ENCODE measurements at places on chromosomes 3 and 15.

DNA sequence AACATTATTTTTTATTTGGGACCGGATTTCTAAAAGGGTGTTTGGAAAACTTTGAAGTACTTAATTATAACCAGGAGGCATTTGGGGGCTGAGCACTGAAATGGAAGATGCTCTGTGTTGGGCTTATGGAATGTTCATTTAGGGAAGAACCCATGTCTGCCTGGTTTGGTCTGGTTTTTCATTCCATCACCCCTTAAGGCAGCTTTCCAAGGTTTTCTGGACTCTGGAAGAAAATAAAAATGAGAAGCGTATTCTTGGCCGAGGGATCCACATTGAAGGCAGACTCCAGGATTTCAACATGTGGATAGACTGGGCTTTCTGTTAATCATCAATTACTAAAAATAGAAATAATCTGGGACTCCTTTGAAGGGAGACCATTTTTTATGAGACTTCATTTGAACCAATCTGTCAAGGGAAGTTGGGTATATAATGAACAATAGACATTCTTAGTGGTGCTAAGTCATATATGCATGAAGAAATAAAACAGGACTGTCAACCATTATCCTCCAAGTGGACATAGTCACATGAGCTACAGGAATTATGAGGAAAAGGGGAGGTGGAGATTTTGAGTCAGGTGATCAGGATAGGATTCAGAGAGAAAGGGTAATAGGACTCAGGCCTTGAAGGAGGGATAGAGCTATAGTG is 270.5 kb upstream of the ADAMTS9 start:
- no peak for DNase-seq

DNA sequence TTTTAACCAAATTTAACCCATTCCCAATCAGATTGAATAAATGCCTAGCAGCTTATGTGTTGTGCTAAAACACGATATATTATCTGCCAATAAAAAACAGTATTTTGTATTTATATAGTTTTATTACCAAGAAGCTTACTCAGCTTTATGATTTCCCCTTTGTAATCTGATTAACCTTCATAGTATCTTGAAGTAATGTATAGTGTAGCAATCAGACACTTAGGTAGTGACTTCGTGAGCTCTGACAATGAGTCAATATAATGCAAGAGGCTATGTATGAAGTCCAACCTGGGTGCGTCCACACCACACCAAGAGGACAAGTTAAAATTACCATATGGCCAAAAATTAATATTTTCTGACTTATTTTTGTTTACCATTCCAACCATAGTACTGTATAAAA is 2.1 kb upstream of the CNBP start:
- no peak for DNase-seq

DNA sequence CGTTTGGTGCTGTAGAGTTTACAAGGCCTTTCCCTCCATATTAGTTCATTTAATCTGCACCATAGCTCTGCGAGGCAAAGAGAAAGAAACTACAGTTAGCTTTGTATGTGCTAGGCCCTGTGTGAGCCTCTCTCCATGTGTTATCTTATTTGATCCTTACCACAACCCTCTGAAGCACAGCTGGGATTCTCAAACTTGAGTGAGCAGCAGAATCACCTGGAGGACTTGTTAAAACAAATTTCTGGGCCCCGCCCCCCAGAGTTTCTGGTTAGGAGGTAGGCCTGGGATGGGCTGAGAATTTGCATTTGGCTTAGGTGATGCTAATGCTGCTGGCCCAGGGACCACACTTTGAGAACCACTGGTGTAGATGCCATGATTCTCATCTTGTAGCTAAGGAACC is 12.3 kb downstream of the CA12 start:
- no peak for DNase-seq

DNA sequence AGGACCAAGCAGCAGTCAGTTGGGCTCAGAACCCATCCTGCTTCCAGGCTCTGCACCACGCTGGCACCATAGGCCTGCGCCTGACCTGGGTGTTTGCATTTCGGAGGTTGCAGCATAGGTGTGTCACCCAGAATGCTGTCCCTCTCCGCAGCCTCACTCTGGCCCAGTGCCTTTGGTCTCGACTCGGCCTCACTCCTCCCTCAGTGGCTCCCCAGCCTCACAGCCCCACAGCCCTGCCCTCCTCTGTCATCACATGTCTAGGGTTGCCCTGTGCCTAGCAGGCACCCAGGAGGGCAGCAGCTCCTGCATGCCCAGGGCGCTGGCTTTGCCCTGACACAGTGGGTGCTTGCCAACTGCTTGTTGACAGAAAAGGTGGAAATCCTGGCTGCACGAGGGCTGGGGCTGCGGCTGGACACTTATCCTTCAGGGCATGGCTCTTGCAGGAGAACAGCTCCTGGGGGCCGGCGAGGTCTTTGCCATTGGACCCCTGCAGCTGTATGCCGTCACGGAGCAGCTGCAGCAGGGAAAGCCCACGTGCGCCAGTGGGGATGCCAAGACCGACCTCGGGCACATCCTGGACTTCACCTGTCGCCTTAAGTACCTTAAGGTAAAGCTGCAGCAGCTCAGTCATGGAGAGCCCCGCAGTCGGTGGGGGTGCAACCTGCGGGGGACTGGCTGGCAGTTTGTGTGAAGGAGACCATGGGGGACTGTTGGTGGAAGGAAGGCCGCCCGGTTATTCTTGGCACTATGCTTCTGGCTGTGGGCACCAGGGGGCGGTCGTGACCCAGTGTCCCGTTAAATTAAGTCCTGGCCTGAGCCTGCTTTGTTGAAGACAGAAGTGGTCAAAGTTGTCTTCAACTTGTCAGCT is 16.2 kb downstream of the NISCH start:
- DNase-seq: no peak

DNA sequence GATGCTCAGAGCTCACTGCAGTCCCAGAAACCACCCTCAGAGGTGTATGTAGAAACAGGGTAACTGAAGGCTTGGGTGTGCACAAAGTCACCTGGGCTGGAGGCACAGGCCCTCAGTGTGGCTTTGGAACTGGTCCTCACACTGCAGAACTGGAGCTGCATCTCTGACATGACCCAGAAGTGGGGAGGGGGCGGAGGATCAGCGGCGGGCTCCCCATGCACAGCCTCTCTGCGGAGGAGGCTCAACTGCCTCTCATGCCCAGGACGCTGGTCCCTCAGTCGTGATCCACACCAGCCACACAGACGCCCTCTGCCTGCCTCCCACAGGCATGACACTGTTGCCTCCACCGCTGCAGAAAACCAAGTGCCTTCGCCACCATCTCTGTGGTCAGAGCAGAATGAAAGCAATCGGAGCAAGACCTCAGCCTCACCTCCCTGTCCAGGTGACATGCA is 73.7 kb downstream of the TM2D3 start:
- no peak for DNase-seq

DNA sequence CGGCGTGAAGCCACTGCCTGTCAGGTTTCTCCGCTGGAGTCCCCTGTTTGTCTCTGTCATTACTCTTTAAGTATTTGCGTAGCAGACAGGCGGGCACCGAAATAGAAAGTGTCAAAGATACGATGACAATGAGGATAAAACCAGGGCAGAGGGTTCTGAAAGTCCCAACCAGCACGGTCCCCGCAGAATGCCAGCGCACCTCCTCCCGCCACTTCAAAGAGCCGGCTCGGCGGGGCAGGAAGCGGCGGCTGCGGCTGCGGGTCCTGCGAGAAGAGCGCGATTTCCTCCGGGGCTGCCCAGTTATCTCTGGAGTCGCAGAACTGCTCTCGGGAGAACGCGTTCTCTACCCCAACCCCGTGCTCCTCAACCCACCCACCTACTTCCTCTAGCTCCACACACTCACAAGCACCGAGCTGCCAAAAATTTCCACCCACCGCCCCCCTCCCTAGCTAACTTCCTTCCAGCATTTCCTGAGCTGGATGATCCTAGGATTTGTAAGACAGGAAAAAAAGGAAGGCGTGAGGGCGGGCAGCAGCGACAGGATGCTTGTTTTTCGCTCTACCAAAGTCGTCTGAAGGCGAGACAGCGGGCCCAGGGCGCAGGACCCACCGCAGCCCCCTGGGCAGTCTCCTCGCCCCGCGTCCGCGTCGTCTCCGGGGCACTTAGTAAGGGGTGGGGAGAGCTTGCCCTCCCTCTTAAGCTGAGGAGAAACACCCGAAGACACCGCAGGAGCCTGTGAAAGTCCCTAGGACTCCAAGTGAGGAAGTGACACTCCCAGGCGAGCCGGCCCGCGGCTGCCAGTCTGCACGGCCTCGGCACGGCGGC is at the start of gene ARHGAP31:
Gene ARHGAP31 (plus strand): TSS at position 513 of the 825 bp plus-strand sequence. CDS start 522 bp downstream, outside the sequence.
- DNase-seq: peak; percentile 68

- no peak for DNase-seq
These were observed 108.0 kb downstream of the SENP2 start for GRCh38 chr3:185693985-185694653.

GRCh38 chr15:44010089-44010488 is 183.3 kb downstream of the WDR76 start:
- DNase-seq: no peak

- DNase-seq: no peak
These were observed 122.6 kb upstream of the EPHA3 start for GRCh38 chr3:88984832-88985231.

DNA sequence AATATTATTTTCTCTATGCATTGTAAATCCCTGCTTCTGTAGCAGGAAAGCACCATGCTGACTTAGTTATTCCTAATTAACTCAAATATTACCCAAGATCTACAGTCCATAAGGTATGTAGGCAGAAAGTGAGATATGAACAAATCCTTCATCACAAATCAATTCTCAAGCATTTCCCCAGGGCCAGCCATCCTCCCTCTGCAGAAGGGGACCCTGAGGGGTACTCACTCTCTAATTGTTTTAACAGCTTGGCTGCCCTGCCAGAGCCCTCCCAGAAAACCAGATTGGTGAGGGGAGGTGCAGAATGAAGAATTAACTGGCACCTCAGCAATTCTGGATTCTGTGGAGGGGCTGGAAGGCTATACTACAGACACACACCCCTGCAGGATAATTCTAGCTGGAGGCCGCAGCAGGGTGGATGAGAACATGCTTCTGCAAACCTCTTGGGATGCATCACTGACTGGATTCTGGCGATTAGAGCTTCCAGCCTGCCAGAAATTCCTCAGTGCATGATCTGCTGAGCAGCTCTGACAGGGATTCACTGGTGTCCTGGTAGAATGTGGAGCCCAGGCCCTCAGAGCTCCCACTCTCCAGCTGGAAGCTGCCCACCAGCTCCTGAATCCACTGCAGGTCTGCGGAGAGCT is 88.6 kb upstream of the HERC1 start:
- no peak for DNase-seq

DNA sequence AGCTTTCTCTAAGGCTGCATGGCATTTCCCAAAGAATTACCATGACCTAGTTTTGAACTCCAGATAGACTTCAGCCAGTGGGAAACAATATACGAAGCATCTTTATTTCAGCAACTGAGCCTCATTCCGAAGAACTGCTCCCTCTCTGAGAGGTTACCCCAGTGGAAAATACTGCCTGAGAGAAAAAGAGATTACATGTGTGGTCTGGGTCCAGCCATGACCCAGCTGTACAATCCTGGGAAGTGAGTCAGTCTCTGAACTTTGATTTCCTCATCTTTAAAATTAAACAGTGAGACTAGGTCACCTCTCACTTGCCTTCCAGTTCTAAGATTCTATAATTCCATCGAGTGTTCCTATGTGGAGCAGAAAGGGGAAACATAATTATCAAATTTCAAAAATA is 42.4 kb downstream of the TNIK start:
- no peak for DNase-seq

GRCh38 chr15:58240191-58240932 is 102.2 kb downstream of the AQP9 start:
- no peak for DNase-seq

DNA sequence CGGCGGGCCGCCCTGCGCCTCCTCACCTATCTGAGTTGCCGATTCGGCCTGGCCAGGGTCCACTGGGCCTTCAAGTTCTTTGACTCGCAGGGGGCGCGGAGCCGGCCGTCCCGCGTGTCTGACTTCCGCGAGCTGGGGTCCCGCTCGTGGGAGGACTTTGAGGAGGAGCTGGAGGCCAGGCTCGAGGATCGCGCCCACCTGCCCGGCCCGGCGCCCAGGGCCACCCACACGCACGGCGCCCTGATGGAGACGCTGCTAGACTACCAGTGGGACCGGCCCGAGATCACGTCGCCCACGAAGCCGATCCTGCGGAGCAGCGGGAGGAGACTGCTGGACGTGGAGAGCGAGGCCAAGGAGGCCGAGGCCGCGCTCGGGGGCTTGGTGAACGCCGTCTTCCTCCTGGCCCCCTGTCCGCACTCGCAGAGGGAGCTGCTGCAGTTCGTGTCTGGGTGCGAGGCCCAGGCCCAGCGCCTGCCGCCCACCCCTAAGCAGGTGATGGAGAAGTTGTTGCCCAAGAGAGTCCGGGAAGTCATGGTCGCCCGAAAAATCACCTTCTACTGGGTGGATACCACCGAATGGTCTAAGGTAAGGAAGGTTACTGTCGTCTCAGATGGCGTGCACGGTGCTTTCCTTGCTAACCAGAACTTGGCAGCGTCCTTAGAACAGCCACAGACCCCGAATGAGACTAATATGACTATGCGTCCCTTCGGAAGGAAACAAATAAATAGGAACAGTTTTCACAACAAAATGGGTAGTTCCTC is 567 bp downstream of the TICRR start:
- DNase-seq: peak; percentile 1

- no peak for DNase-seq
These were observed 44.0 kb downstream of the GASK1A start for GRCh38 chr3:43023066-43023465.

DNA sequence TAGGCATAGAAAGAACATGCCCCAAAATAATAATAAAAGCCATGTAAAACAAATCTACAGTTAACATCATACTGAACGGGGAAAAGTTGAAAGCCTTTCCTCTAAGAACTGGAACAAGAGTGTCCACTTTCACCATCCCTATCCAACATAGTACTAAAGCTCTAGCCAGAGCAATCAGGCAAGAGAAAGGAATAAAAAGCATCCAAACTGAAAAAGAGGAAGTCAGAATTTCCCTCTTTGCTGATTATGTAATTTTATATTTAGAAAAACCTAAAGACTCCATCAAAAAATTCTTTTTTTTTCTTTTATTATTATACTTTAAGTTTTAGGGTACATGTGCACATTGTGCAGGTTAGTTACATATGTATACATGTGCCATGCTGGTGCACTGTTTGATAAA is 661.6 kb upstream of the CBLB start:
- DNase-seq: no peak
